GM23248 (cell line): ENCODE measurements at places on chromosomes 1 and 21.
A peak's percentile ranks its signal among the peaks of the same experiment; 100 is the strongest.

DNA sequence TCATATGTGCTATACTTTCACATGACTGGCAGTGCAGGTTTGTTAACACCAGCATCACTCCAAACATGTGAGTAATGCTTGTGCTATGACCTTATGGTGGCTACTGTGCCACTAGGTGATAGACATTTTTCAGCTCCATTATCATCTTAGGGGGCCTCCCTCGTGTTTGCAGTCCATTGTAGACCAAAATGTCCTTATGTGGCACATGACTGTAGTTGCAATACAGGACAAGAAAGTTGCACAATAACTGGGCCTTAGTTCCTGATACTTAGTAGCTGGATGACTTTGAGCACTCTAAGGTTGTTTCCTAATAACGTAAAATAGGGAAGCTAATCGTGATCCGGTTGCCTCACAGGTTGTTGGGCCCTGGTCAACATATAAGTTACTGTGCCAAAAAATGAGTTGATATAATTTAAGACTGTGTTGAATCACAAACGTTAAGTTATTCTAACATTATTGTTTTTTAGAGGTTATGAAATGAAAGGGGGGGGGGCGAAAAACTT lies 511 bp upstream of the SNX27 start:
- peak; percentile 86 for DNase-seq

GRCh38 chr1:3675436-3675835 lies 23.1 kb downstream of the TP73 start:
- no peak for DNase-seq

- DNase-seq, result no peak
Observed at GRCh38 chr1:230173187-230173975, 106.3 kb downstream of the GALNT2 start.

DNA sequence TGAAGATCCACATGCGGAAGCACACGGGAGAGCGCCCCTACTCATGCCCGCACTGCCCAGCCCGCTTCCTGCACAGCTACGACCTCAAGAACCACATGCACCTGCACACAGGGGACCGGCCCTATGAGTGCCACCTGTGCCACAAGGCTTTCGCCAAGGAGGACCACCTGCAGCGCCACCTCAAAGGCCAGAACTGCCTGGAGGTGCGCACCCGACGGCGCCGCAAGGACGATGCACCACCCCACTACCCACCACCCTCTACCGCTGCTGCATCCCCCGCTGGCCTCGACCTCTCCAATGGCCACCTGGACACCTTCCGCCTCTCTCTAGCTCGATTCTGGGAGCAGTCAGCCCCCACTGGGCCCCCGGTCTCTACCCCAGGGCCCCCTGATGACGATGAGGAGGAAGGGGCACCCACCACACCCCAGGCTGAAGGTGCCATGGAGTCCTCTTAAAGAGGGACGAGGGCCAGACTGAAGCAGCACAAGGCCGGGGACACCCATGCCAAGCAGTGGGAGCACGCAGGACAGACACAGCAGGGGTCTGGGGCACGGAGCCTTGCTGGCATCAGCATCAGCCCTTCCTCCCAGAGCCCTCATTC lies 13.7 kb downstream of the ZBTB7B start:
- no peak for DNase-seq

- no peak for DNase-seq
Observed at GRCh38 chr1:225891229-225891972, 2.5 kb upstream of the LEFTY1 start.

- DNase-seq, result no peak
Observed at GRCh38 chr1:230976825-230977747, 1.6 kb downstream of the TTC13 start.

GRCh38 chr1:159218649-159219636 lies 14.3 kb downstream of the ACKR1 start:
- no peak for DNase-seq

- no peak for DNase-seq
Observed at GRCh38 chr1:64295136-64295535, 91.7 kb downstream of the UBE2U start.
